Epithelial cell of prostate (primary cell): ENCODE measurements at places on chromosomes 4 and X.

DNA sequence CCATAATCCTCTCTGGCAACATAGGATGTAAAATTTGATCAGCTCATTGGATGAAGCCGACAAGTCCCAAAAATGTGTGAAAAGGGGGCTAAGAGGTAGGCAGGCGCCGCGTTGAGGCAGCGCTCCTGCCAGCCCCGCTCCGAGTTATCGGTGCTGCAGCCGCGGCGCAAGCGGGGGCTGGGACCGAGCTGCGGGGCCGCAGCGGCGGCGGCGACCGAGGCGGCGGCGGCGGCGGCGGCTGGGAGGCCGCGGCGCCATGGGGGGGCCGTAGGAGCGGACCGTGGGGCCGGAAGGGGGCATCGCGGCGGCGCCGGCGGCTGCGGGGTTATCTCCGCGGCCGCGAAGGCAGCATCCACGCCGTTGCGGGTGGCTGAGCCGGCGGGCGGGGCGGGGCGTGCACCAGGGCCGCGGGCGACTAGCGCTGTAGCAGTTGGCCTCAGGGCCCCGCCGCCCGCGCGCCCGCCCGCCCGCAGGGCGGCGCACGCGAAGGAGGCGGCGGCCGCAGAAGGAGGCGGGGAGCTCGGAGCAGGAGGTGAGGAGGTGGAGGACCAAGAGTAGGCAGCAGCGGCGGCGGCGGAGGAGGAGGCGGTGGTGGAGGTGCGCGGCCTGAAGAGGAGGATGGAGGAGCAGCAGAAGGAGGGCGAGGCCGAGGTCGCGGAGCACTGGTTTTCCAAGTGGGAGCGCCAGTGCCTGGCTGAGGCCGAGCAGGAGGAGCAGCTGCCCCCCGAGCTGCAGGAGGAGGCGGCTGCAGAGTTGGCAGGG lies 126.0 kb upstream of the CXorf66 start:
- no peak for DNase-seq

- DNase-seq: no peak
Observed at GRCh38 chr4:38590046-38590445, 74.0 kb upstream of the KLF3 start.

GRCh38 chr4:18540349-18540748 lies 518.8 kb upstream of the LCORL start:
- no peak for DNase-seq

DNA sequence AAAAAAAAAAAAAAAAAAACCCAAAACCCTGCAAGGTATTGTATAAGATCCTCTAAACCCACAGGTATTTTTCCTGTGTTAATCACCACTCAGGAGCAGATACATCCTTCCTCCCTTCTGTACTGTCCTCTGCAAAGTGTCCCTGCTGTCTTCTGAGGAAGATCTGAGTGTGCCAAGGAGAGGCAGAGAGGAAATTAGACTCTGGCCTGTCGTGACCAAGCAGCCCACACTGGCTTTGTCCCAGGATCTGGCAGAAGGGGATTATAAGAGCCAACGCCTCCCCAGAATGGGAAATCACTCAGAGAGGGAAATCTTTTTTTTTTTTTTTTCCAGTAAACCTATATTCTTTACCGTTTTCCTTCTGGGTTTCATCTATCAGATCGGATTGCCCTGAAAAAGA lies 39.6 kb downstream of the PTCHD1 start:
- DNase-seq: no peak

DNA sequence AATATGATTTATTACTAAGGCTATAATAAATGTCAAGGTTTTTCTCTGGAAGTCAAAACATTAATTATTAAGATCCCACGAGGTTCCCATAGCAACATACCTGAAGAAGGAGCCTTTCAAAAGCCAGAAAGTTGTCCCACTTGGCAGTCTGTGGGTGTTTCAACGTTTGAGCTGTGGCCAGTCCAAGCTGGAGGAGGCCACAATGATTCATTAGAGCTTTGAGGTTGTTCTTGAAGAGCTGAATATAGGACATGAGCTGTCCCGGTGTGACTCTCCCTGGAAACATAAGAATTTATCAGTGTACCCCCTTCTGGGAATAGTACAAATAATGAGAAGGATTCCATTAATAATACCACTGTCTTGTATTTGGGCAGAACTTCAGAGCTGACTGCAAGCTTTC lies 92.1 kb downstream of the SCFD2 start:
- DNase-seq: no peak

GRCh38 chrX:1754077-1754476 lies 139.2 kb downstream of the ASMT start:
- DNase-seq: no peak

DNA sequence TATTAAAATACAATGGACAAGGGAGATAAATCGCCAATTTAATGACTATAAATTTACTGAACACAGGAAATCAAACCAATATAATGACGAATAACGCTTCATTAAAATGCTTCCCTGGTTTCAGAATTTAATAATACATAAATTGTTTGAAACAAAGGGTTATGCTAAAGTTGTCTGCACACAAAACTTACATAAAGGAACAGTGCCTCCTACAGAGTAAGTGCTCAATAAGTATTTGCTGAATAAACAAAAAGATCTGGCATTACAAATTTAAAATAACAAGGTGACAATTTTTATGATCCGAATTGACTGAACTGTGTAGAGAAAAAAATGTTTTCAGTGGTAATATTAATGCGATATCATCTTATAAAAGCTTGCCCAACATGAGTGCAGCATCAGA lies 69.6 kb downstream of the NOCT start:
- no peak for DNase-seq

- DNase-seq: no peak
Observed at GRCh38 chr4:182188622-182189021, 54.6 kb upstream of the TENM3 start.

DNA sequence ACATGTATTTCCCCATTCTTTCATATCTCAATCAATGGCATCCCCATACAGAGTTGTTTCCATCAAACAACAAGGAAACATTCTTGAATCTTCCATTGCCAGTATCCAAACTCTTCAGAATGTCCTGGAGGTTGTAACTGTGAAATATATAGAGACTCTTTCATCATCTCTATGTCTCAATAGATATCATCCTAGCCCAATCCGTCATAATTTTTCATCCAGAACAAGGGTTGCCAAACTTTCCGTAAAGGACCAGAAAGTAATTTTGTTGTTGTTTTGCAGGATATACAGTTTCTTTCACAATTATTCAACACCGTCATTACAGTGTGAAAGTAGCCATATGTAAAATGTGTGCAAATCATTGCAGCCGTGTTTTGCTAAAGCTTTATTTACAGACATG lies 15.2 kb upstream of the CXCL6 start:
- no peak for DNase-seq

DNA sequence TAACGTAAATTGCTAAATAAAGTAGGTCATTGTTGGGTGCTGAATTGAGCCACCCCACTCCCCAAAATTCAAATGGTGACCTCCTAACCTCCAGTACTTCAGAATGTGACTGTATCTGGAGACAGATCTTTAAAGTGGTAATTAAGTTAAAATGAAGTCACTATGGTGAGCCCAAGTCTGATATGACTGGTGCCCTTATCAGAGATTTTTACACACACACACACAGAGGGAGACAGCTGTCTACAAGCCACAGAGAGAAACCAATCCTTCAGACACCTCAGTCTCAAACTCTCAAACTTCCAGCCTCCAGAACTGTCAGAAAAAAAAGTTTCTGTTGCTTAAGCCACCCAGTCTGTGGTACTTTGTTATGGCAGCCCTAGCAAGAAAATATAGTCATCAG lies 879.2 kb upstream of the INTU start:
- no peak for DNase-seq

DNA sequence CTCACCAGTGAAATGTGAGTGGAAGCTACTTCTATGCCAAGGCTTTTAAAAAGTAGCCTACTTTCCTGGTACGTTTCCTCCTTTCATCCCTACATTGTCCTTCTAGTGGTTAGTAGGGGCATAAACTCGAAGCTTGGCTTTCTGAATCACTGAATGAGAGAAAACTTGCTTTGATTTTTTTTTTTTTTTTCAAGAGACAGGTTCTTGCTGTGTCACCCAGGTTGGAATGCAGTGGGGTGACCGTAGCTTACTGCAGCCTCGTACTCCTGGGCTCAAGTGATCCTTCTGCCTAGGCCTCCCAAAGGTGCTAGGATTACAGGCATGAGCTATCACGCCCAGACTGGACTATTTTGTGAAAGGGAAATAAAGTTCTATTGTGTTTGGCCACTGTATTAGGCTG lies 89.1 kb upstream of the IGFBP7 start:
- DNase-seq: no peak

DNA sequence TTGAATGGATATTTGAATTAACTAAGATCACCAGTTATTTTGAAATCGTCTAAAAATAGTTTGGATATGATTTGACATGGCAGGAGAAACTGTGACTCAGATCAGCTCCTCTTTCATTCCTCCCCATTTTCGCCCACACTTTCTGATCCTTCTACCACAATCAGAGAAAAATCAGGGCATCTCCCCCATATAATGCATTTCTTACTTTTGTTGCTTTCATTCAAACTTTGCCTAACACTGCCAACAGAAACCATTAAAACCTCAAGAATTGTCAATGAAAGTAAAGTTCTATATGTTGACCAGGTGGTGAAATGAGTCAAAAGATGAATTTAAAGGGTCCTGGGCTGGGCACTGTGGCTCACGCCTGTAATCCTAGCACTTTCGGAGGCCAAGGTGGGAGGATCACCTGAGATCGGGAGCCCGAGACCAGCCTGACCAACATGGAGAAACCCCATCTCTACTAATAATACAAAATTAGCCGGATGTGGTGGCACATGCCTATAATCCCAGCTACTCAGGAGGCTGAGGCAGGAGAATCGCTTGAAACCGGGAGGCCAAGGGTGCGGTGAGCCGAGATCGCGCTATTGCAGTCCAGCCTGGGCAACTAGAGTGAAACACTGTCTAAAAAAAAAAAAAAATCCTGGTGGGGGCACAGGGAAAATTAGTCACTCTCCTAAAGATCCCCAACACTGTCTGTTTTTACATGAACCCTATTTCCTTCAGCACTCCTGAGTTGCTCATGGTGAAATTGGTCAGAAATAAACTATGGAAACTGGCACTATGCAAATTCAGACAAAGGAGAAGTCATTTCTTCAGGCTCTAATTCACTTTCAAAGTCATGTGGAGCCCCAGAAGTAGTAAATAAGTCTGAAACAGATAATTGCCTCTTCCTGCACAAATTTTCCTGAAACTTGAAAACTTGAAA lies 122.8 kb upstream of the NOCT start:
- no peak for DNase-seq

DNA sequence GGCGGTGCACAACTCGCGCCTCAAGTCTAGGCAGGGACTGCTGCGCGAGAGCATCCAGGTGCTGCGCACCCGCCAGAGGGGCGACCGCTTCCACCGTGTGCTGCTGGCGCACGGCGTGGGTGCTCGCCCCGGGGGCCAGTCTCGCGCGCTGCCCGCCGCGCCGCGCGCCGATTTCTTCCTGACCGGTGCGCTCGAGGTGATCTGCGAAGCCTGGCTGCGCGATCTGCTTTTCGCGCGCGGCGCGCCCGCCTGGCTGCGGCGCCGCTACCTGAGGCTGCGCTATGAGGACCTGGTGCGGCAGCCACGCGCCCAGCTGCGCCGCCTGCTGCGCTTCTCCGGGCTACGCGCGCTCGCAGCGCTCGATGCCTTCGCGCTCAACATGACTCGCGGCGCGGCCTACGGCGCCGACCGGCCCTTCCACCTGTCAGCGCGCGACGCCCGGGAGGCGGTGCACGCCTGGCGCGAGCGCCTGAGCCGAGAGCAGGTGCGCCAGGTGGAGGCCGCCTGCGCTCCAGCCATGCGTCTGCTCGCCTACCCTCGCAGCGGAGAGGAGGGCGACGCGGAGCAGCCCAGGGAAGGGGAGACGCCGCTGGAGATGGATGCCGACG lies 1.3 kb downstream of the CHST7 start:
- DNase-seq: no peak

GRCh38 chr4:17809667-17810066 lies 890 bp downstream of the DCAF16 start:
- DNase-seq: no peak

DNA sequence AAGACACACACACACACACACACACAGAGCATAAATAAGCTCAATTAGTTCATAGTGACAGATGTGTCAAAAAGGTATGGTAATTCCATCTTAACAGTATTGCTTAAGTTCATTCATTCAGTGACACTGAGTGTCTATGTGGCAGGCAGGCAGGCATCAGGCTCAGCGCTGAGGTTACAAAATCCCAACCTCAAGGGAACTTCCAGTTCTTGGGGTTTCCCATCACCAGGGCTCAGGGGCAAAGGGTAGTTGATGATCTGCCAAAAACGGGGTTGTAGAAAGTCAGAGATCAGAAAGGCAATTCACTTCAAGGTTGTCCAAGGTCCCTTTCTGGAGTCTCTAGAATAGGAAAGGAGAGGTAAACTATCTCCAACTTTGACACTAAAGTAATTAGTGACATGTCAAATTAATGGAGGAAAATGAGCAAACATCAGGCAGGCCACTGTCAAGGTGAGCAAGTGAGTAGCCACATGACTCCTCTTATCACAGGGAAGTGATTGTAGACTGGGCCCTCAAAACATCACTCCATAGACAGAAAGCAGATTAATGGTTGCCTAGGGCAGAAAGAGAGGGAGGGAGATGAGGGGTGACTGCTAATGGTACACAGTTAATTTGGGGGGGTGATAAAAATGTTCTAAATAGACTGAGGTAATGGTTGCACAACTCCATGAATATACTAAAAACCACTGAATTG lies 41.8 kb downstream of the GPC4 start:
- DNase-seq: no peak

- DNase-seq: no peak
Observed at GRCh38 chrX:63349307-63349706, 1.8 kb downstream of the SPIN4 start.

DNA sequence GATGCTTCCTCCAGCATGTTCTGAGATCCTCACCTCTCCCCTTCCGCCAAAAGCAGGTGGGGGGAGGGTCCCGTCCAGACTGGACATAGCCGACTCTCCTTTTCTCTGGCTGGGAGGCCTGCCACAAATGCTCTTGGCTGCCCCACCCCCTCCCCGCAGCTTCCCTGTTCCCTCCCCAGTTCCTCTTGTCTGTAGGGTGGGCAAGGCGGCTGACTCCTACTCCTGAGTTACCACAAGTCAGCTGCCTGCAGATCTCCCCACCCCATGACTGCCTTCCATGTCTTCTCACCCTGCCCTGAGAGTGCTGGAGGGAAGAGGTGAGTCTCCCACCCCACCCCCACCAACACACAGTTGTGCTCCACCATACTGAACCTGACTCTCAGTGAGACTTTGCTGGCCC lies 2.9 kb downstream of the ATP6AP1 start:
- DNase-seq: no peak

- DNase-seq: no peak
Observed at GRCh38 chr4:140054861-140055260, 99.1 kb downstream of the MAML3 start.

- peak; percentile 60 for DNase-seq
Observed at GRCh38 chr4:186726426-186727168, 2.9 kb upstream of the FAT1 start.

GRCh38 chr4:140222171-140222570 lies 68.2 kb upstream of the MAML3 start:
- DNase-seq: no peak

DNA sequence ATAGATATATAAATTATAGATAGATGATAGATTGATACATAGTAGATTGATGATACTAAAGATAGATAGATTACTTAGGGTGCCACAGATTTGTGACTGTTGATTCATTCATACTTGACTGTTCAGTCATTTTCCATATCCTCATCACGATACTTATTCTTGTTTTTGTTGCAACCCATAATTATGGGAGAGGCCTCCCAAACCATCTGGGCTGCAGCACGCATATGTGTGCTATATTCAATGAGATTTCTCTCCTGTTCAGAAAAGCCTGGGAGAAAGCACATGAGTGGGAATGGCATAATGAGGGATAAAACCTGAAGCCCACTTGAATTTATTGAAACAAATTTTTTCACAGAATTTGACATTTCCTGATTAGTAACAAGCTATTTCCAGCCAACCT lies 346.4 kb upstream of the PRKX start:
- DNase-seq: no peak

GRCh38 chr4:87916626-87917025 lies 58.9 kb upstream of the SPP1 start:
- no peak for DNase-seq
